ENCODE measurements at places on chromosomes 16 and 17.

DNA sequence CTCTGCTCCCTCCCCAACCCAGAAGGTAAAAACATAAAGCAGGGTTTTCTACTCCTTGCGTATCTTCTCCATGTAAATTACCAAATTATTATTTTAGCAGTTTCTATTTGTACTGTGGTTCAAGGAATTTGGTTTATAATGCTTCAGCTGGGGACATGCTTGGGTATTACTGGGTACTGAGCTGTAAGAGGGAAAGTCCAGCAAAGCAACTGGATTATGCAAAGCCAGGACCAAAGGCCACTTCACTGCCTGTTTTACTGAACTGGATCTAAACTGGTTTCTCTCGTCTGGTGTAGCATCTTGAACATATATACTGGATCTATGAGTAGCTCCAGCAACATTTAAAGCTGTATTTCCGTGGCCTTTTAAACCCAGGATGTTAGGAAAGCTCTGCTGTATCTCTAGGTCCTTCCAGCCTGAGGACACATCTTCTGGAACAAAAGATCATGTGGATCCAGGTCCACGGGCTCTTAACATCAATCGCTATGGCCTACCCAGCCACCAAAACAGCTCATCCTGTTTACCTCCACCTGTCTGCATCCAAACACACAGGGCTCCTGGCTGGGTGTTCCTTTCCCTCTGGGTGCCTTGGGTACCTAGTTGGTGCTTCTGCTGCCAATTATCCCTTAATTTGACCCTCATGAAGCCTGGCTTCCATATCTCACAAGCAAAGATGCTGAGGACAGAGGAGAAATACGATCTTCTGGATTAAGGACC is 7.2 kb downstream of the PMP22 start:
- DNase-seq = no peak

GRCh38 chr17:48989100-48989499 is 8.1 kb upstream of the IGF2BP1 start:
- no peak for DNase-seq

DNA sequence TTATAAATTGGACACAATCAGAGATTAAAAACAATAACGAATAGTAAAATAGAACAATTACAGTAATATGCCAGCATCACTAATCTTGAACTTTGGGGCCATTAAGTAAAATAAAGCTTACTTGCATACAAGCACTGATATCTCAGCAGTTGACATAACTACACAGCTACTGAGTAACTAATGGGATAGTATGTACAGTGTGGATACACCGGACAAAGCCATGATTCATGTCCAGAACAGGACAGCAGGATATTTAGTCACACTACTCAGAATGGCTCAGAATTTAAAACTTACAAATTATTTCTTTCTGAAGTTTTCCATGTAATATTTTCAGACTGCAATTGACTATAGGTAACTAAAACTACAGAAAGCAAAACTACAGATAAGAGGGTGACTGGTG is 427.5 kb downstream of the CDH13 start:
- DNase-seq = no peak

DNA sequence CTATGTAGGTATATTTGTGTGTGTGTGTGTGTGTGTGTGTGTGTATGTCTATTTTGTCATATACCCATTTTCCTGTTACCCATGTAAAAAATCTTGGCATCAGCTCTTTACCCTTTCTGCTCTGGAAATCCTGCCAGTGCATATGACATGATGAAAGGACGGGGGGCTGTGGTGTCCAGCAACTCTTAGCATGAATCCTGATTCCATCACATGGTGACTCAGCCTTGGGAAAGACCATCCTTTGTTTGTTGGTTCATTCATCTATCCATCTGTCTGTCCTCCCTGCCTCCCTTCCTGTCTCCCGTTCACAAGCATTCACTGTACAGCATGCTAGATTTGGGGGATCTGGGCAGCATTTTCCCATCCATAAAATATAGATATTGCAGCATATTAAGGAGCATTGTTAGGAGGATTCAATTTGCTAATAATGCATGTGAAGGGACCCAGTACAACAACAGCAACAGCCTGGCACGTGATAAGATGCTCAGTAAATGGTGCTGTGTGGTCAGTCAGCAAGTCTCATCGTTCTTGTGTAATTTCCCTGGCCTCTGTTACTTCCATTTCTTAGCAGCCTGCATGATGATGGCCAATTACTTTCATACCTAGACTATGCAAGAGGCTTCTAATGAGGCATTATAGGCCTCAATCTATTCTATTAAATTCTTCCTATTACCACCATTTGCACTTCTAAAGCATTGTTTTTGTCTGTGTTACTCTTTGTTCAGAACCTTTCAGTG is 191.0 kb downstream of the PRKCA start:
- no peak for DNase-seq

GRCh38 chr16:87897521-87898505 is 28.5 kb upstream of the SLC7A5 start:
- DNase-seq = no peak

DNA sequence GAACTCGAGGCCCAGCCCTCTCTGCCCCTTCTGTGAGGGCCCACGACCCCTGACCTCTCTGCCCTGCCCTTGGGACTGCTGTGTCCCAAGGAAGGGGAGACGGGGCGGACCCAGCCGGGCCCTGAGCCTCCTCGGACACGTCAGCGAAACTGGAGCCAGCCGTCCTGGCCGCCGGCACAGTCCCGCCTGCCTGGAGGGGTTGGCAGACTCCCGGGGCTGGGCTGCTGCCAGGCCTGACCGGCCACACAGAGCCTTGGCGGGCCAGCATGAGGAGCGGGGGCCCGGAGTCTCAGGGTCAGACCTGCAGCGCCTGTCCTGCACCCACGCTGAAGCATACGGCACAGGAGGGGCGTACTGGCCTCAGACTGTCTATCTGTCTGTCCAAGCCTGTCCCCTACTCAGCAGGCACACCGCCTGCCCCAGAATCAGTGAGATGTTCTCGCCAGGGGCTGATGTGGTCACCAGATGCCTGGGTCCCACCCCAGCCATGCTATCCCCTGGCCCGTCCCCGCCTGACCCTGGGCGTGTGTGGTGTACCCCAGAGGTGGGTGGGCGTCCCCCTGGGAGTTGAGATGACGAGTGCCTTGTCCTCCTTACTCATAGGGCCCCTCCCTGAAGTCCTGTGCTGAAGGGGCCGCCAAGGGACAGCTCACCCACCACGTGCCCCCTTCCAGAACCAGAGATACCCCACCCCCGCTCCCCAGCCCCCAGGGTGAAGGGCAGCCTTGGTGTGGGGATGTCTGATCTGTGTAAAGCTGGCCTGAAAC is 4.7 kb downstream of the VASN start:
- DNase-seq = no peak

DNA sequence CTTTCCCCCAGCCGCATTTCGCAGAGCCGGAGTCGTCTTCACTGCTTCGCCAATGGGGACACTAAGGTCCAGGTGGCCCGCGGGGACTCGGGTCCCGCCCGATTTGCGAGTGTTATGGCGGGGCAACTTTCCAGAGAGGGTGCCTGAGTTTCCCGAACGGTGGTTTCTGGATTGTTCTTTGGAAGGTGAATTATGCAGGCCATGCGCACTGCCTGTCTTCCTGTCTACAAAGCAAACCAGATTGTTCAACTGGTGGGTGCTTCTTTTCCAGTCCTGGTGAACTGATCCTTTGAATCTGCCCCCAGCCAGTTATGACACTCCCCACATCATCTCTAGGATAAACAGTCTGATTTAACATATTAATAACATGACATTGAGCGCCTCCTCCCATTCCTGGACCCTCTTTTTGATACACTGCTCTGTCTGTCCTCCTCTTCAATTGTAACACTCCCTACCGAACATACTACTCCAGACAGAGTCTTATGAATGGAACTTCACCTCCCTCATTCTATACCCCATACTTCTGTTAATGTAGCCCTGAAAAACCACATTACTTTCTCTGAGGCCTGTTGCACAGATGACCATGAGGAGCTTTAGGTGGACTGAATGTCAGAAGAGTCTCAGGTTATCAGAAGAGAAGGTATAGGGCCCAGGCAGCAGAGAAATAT is 159.0 kb downstream of the RAB11FIP4 start:
- DNase-seq = no peak

- no peak for DNase-seq
Observed at GRCh38 chr16:18979936-18980335, 3.8 kb upstream of the TMC7 start.

- no peak for DNase-seq
Observed at GRCh38 chr17:6643451-6644125, 2.7 kb downstream of the TXNDC17 start.

- no peak for DNase-seq
Observed at GRCh38 chr17:78962345-78962983, 17.3 kb downstream of the LGALS3BP start.

- no peak for DNase-seq
Observed at GRCh38 chr17:68381076-68381900, 76.0 kb downstream of the WIPI1 start.

DNA sequence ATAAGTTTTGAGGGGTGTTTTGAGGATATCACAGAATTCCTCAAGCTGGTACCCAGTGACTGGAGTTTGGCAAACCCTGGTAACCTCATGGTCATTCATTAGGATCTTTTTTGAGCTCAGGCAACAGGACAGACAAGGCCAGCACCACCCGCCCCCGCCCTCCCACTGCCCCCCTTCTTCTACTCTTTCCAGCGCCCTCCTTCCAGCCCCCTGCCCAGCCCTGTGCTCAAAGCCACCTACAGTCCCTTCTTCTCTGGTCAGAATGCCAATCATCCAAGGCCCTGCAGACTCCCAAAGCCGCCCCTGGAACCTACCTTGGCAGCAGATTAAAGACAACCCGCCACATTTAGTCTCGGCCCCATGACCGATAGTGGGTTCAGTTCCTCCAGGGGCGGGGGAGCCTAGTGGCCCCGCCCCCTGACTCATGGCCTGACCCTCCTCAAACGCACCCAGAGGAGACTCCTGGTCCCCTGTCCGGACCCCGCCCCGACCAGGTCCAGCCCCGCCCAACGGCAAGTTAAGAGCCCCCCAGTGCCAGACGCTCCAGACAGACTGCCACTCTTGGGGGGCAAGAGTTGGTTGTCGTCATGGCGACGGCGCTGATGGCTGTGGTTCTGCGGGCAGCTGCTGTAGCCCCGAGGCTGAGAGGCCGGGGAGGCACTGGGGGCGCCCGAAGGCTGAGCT is at the start of gene NAGS:
Gene NAGS (plus strand): TSS at position 546 of the 684 bp plus-strand sequence. CDS start 42 bp downstream, at position 588.
- no peak for DNase-seq

- no peak for DNase-seq
Observed at GRCh38 chr17:20944014-20944865, 98.6 kb downstream of the USP22 start.

DNA sequence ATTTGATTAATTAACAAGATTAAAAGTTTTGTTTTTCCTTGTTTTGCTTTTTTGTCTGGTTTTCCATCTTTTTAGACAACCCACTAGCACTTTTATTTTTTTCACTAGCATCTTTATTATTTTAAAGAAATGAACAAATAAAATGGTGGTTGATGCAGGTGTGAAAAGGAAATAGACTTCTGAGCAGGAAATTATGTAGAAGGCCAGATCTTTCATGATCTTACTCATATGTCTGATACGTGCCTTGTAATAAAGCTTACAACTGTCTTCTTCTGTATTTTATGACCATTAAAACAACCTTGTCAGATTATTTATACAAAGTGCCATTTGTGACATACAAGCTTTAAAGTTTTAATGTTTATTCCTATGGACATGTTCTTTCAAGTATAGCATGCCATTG is 6.3 kb downstream of the SLFN12L start:
- DNase-seq = no peak

- DNase-seq = no peak
Observed at GRCh38 chr17:50184064-50184463, 17.4 kb downstream of the COL1A1 start.

- DNase-seq = no peak
Observed at GRCh38 chr17:33106525-33107165, 115.0 kb downstream of the SPACA3 start.

DNA sequence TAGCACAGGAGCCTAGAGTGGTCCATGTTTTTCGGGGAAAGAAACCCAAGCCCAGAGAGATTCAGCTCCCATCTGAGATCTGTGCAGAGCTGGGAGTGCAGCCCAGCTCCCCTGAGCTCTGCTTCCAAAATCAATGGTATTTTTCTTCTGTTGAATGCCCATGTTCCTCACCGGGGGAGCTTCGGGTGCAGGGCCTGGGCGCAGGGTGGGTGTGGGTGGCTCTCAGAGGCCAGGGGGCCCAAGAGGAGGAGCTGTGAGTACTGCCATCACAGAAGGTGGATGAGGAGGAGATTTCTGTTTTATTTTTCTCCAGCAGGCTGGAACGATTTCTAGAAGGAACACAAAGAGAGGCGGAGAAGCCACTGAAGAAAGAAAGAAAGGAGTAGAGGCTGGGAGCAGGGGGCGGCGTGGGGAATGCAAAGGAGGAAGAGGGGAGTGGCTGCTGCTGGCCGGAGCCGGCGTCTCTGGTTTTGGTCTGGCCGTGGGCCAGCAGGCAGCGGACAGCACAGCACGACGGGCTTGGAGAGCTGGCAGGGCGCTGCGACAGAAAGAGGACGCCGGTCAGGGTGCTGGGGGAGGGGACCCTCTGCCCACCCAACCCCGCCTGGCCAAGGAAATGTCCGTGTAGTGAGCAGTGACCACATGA is 76.2 kb upstream of the KSR1 start:
- no peak for DNase-seq

GRCh38 chr17:75846692-75847613 is 2.7 kb upstream of the UNC13D start:
- no peak for DNase-seq

DNA sequence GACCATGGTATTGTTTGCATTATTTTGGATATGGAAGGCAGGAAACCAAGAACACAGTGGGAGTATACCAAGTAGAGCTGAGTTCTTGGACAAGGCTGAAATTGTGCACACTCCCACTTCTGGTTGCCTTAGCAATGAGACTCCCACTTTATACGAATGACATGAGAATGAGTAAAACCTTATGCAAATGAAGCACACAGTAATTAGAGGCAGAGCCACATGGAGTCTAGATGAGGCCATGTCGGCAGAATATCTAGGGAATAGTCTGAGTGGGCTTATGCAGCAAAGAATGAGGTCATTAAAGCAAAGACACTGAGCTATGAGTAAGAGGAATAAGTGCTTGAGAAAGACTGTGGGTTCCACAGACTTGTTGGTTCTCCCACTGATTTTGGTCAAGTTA is 178.7 kb downstream of the GRIN2A start:
- no peak for DNase-seq

- DNase-seq = no peak
Observed at GRCh38 chr16:50275098-50275415, 8.7 kb downstream of the ADCY7 start.

DNA sequence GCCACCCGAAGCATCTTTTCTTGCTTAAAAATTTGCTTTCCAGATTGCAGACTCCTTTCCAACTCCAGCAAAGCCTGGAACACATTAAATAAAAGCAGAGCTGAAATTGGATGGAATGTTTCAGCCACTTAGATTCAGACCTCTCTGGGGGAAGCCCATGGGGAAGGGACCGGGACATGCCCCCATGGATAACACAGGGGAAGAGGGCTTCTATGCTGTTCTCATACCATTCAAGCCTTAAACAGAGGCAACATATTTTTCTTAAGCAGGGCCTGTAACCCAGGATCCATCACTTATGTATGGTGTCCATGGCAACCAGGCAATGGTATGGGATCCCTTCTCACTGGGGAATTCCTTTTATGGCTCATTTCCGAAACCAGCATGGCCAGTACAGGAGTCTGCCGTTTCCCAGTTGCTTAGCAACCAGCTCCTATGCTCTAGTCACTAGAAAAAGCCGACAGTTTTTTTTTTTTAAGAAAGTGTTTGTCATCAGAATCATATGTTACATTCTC is 62.0 kb upstream of the MARCHF10 start:
- no peak for DNase-seq

GRCh38 chr17:16353317-16354174 is at the start of gene CENPV:
Gene CENPV, minus strand, starts transcription at chr17:16353469. Its CDS starts 33 bp downstream, at chr17:16353436.
- DNase-seq = no peak

GRCh38 chr16:65154321-65154720 is 32.5 kb upstream of the CDH11 start:
- DNase-seq = no peak
